Activated CD8-positive, alpha-beta memory T cell treated with anti-CD3 and anti-CD28 coated beads for 48 hours (primary cell): ENCODE measurements at places on chromosomes 3 and 15.

DNA sequence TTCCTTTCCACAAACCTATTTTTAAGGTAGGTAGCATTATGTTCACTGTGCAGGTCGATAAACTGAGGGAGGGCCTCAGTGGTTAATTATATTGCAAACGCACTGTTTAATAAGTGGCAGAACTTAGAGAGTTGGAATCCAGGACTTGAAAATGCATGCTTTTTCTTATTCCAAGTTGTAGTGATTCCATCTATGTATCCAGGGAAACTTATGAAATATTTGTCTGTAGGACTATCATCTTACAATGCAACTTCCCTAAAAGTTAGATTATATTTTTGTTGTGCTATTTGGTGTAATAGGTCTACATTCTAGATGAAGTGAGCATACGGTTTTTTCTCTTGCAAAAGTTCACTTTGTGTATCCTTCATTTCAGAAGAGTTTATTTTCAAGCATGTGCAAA lies 419.5 kb downstream of the NAALADL2 start:
- DNase-seq: no peak

DNA sequence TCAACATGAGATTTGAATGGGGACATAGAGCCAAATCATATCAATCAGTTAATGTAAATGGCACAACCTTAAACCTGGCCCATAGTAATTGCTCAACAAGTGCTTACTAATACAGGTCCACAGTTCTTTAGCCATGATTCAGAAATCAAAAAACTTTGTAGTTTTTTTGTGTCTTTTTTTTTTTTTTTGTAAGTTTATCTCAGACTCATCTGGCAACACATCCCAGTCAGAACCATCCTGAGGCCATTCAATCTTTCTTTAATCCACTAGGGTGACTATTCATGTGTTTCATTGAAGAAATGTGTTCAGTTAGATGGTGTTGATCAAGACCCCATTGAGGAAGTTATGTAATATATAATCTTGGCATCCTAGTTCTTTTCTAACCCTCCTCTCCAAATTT lies 65.4 kb downstream of the ABI3BP start:
- DNase-seq: no peak

- DNase-seq: no peak
These were observed 386.7 kb downstream of the RSL24D1 start for GRCh38 chr15:54810031-54810430.

DNA sequence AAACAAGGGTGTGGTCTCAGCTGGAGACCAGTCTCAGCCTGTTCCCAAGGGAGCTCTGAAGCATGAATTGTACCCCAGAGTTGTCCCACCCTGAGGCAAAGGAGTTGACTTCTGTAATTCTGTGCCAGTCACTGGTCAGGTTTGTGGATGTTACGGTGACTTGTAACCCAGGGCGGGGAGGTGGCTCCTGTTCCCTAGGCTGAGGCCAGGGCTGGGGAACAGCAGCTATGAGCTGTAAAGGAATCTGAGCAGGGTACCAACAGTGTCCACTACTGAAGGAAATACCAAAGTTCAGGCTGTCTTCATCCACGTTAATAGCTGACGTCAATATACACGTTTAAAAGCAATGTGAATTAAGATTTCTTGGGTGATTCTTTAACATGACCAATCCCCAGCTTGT lies 266.2 kb downstream of the ABHD5 start:
- DNase-seq: no peak

DNA sequence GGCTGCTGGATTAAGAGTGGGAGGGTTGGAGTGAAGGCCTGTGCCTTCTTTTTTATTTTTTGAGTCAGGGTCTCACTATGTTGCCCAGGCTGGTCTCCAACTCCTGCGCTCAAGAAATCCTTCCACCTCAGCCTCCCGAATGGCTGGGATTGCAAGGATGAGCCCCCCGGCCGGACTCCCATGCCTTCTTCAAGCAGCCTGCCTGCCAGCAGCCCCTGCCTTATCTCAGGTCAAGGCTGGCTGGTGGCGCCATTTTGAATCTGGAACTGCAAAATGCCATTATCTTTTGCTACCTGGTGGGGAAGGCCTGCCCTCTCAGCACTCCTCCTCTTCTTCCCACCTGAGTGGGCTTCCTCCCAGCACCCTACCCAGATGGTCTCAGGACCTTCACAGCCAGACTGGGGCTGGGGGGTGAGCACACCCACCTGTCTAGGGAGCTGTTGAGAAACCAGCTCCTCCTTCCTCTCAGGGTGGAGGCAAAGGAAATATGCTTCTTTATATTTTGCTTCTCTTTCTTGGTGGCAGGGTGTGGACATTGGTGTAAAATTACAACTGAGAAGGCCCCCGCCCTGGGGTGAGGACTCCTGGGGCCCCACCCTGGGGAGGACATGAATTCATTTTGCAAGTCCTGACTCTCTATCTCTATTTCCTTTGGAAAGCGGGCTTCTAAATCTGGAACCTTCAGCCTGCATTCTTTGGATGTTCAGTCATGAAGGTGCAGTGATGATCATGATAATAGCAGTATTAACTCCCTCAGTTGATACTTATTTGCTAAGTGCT lies 7.7 kb upstream of the FLNB start:
- no peak for DNase-seq

DNA sequence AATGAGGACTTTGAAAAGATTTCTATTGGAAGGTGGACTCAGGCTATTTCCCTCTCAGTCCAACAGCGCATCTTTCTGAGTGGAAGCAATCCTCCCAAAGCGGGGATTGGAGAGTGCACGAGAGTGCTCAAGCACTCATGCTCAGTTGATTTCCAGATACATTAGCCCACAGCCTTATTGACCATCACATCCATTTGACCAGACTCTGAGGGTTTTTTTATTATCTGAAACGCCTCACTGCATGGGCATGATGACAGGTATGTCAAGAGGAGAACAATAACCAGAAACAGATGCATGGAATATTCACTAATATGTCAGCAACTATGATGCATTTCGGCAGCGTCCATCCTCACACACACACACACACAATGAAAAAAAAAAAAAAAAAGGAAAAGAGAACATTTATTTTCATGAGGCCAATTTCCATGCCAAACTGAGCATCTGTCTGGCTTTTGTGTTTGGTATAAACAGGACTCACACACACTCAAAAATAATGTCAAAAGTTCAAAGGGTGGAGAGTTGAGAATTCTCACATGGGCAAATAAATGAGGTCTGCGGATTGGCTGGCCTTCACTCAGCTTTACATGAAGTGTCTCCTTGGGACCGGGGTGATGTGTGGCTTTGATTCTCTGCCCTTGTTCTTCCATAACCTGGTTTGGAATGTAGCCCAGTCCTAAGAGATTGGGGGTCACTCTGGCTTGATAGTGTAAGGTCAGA lies 371.6 kb downstream of the MCTP2 start:
- no peak for DNase-seq

DNA sequence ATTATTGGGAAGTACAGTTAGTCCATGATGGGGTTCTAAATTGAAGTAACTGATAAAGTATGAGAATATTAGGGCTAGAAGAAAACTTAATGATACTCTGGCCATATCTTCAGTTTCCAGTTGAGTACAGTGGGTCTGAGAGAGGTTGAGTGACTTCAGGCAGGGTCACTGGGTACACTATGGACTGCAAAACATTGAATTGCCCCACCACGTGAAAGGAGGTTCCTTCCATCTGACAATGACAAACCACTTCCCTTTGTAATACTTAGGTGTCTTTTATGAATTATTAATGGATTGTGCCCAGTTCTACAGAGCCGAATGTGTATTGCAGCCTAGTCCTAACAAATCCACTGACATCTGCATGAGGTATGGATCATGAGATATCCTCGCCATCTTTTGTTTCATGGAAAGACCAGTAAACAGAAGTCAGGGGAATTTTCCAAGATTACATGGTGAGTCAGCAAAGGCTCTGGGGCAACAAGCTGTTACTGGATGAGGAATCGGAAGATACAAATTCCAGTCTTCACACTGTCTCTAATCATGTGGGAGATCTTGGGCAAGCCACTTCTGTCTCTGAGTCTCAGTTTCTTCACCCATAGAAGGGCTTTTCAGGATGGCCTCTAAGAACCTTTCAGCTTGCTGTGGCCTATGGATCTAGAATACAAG lies 66.5 kb upstream of the BCL6 start:
- no peak for DNase-seq

- DNase-seq: no peak
These were observed 106.0 kb downstream of the LRIG1 start for GRCh38 chr3:66394753-66395249.

DNA sequence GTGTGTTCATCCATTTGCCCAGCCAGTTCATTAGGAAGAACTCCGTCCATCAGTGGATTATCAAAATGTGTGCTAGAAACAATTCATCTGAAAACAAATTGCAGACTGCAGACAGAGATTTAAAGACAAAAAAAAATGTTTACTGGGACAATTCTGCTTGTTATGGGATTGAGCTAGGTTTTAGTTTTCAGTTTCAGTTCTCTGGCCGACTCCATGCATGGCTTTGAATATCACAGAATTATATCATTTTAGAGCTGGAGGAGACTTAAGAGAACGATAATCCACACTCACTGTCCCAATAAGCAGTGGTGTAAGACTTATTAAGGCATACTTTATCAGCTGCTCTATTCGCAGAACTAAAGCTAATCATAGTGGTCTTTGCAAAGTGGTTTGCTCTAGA lies 51.1 kb downstream of the TFG start:
- no peak for DNase-seq

- no peak for DNase-seq
These were observed 35.3 kb downstream of the ANXA2 start for GRCh38 chr15:60362321-60363086.

DNA sequence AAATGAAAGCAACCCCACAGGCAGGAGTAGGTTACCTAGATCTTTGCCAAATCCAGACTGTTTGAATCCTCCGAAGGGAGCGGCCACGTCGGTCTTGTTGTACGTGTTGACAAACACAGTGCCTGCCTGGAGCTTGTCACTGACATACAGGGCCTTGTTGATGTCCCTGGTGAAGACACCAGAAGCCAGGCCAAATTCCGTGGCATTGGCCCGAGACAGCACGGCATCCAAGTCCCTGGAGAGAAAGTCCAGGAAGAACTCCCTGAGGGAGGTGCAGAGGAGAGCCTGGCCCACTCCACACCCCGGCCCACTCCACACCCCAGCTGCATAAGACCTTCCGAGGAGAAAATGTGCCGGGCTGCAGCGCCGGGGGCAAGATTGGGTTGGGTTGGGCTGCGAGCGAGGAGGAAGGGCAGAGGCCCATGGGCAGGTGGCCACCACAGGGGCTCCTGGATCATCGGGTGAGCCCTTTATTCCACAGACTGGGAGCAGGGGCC lies 21.8 kb upstream of the SLC41A3 start:
- no peak for DNase-seq

DNA sequence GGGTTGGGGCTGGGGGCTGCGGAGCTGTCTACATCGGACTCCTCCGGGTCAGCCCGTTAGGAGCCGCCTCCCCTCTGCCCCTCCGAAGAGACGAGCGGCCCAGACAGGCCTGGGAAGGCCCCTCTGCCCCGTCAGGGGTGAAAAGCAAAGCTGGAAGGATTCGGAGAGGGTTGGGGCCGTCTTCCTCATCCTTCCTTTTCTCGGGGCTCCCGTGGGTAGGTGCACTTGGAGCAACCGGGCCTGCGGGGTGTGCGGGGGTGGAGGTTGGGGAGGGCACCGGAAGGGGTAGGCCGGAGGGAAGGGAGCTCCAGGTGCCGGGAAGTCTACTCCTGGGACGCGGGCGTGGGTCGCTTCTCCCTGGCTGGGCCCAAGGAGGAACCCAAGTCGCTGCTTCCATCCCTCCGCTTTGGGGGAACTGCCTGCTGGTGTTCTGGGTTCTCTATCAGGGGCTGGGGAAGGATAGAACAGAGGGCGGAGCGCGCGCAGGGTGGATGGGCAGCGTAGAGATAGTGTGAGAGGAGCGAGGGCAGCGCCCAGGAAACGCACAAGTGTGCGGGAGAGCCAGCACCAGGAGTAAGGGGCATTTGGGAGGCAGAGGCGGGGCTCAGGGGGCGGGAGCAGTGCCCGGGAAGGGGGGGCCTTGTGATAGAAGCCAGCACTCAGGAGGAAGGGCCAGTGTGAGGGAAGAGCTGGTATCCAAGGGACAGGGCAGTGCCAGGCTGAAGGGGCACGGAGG lies 590 bp downstream of the POLR2H start:
- no peak for DNase-seq

GRCh38 chr3:53890726-53891475 lies 758 bp downstream of the SELENOK start:
- no peak for DNase-seq

DNA sequence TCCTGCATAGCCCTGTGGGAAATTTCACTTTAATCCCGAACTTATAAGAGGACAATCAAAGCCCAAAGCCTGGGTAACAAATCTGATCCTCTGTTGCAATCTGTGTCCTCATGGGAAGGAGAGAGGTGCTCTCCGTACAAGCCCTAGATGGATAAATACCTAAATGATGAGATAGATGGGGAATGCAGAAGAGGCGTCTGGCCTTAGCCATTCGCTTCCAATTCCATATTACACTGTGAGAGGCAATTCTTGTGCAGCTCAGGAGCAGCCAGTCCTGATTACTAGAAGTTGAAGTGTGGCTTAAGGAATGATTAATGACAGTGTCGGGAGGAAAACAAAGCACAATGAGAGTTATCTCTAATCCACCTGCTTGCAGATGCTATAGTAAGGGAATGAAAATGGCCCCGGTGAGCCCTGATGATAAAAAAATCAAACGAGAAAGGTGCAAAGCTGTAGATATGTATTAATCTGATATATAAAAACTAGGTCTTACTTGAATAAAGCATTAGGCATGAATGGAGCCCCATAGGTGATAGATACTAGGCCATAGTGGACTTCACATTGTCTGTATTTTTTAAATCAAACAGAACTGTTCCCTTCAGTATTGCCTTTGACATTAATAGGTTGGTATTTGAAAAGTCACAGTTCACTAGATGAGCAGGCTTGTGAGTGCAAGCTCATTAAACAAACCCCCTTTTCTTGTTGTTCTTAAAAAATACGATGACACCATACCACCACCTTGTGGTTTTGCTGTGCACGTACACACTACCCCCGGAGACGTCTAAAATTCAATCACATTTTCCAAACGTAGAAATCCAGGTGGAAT lies 54.2 kb upstream of the TMCO5A start:
- DNase-seq: no peak

DNA sequence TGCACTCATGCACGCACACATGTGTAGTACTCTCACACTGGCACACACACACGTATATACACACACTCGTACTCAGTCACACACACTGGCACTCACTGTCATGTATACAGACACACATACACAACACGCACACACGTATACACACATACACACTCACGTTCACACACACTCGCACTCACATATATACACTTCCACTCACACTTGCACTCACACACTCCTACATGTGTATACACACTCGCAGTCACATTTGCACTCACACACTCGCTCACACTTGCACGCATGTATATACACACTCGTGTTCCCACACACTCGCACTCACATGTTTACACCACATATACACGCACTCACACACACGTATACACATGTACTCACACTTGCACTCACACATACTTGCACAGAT lies 1.5 kb downstream of the PLA2G4F start:
- DNase-seq: no peak

GRCh38 chr15:33242165-33242564 lies 47.7 kb upstream of the FMN1 start:
- no peak for DNase-seq

DNA sequence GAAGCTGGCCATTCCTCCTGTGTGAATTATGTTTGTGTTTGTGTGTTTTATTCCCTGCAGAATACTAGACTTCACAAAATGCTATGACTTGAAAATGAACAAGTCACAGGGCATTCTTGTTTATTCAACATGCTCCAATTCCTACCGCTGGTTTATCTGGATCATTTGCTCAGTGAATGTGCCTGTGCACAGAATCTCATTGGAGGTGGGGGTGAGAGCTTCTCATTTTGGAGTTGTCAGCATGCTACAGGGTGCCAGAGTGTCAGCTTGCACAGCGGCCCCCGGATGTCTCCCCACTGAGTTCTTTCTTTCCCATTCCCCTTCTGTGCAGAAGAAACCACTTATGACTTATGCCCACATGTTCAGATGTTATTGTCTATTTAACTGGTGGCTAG lies 428.7 kb downstream of the ROBO2 start:
- no peak for DNase-seq
